NCI-H1436 treated with DMSO at 0.1 percent for 48 hours (cell line): ENCODE measurements at places on chromosomes 5 and 9.

DNA sequence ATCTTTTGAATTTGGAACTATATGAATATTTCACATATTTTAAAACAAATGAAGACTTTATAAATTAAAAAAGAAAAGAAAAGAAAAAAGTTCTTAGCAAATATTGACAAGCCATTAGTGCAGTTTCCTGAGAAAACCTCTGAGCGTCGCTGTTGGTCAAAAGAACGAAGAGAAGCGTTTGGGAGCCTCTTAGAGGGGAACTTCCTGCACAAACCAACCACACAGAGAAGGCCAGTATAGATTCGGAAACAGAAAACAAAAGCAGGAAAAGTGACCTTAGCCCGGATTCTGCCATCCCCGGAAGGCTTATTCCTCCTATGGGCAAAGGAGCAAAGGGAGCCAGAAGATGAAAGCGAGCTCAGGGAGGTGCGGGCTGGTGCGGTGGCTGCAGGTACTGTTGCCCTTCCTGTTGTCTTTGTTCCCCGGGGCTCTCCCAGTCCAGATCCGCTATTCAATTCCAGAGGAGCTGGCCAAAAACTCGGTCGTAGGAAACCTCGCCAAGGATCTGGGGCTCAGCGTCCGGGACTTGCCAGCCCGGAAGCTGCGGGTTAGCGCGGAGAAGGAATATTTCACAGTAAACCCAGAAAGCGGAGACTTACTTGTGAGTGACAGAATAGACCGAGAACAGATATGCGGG lies at the start of gene PCDHGB2:
PCDHGB2 (plus strand) TSS at position 205 of the 637 bp plus-strand sequence; CDS start at position 347, 142 bp downstream.
- DNase-seq = no peak

DNA sequence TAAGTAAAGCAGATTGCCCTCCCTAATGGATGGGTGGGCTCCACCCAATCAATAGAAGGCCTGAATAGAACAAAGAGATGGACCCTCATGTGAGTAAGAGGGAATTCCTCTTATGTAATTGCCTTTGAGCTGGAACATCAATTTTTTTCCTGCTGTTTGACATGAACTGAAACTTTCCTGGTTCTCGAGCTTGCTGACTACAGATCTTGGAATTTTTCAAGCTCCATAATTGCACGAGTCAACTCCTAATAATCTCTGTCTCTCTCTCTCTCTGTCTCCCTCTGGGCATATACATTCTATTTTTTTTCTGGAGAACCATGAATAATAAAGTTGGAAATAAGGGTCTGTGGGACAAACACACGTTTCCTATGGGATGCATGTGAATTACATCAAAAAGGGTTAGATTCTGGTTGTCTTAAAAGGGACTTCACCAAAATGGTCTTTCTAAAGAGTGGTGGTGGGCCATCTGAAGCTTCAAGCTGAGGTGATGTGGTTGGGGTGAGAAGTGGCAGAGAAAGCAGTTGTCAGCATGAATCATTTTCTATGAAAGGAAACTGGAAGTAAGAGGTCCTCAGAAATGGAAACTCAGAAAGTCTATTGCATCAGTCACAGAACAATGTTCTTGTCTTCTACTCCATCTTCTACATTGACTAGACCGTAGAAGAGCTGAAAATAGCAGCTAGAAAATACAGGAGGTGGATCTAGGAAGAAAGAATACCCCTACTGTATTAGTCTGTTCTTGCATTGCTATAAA lies 47.0 kb upstream of the HOMER1 start:
- no peak for DNase-seq

DNA sequence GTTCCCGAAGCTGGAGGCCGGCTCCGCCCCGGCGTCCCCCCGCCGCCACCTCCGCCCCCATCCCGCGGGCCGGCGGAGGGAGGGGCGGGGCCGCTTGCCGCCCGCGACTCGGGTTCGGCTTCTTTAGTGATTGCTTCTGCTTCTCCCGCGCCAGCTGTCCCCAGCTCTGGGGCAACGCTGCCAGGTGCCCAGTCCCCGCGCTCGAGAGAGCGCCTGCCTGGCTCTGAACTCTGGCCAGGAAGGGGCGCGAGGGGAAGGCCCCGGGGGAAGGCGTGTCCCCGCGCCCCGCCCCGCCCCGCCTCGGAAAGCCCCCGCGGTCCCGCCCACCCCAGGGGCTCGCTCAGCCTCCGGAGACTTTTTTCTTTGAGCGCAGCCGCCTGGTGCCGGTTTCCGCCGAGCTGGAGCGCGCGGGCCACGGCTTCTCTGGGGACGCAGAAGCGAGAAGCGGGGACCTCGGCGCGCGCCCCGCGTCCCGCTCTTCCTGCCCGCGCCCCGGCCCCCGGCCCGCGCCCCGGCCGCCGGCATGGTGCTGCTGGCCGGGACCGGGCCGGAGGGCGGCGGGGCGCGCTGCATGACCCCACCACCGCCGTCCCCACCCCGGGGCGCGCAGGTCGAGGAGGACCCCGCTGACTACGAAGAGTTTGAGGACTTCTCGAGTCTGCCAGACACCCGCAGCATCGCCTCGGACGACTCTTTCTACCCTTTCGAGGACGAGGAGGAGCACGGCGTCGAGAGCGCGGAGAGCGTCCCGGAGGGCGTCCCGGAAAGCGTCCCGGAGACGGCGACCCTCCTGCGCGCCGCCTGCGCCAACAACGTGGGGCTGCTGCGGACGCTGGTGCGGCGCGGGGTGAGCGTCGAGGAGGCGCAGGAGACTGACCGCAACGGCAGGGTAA lies at the start of gene ANKRD33B:
ANKRD33B (plus strand) TSS at position 126 of the 893 bp plus-strand sequence; CDS start at position 524, 398 bp downstream.
- DNase-seq = no peak

GRCh38 chr9:35903049-35903448 lies 3.0 kb upstream of the HRCT1 start:
- DNase-seq = peak; percentile 22

- DNase-seq = no peak
Observed at GRCh38 chr5:56321236-56321881, 88.2 kb upstream of the ANKRD55 start.

DNA sequence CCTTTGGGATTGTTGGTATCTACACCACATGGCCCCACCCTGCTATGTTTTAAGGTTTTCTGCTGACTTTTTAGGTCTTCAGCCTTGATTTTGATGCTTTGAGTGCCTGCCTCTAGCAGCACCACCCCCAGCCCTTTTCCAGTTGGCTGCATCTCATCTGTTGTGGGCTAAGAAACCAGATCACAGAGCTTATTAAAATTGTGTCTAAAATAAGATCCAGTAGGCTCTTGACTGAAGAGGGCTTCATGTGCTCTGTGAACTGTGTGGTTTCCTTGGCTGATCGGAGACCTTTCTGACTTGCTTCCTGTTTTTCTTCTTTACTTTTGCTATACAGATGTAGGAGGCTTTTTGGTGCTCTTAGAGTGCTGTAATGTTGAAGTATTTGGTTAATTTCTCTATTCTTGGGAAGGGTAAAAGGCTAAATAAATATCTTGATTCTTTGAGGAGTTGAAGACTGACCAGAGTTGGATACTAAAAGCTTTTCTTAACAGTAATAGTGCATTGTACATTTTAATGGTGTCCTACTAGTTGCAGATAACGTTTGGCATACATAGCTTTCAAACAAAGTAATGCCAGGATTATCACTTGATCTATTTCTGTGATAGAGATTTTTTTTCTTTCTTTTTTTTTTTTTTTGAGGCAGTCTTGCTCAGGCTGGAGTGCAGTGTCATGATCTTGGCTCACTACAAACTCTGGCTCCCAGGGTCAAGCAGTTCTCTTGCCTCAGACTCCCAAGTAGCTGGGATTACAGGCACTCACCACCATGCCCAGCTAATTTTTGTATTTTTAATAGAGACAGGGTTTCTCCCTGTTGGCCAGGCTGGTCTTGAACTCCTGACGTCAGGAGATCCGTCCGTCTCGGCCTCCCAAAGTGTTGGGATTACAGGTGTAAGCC lies 4.5 kb downstream of the UBE2D2 start:
- DNase-seq = no peak

GRCh38 chr9:9004810-9005209 lies 1205.2 kb upstream of the DMAC1 start:
- no peak for DNase-seq

- DNase-seq = no peak
Observed at GRCh38 chr9:86945728-86946200, 1.5 kb downstream of the GAS1 start.

DNA sequence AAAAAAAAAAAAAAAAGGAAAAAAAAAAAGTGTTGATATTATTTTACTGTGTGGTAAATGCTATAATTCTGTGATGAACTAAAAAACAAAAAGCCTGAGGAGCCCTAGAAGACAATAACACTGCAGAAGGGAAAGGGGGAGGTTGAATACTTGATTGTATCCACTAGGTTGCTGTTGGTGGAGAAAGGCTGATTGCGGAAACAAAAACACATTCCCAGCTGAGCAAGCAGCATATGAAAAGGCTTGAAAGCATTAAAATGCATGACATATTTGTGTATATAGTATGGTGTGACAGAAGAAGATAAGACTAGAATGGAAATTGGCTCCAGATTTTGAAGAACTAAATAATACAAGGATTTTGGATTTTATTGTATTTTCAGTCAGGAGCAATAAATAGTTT lies 8.9 kb downstream of the RABGAP1 start:
- no peak for DNase-seq

DNA sequence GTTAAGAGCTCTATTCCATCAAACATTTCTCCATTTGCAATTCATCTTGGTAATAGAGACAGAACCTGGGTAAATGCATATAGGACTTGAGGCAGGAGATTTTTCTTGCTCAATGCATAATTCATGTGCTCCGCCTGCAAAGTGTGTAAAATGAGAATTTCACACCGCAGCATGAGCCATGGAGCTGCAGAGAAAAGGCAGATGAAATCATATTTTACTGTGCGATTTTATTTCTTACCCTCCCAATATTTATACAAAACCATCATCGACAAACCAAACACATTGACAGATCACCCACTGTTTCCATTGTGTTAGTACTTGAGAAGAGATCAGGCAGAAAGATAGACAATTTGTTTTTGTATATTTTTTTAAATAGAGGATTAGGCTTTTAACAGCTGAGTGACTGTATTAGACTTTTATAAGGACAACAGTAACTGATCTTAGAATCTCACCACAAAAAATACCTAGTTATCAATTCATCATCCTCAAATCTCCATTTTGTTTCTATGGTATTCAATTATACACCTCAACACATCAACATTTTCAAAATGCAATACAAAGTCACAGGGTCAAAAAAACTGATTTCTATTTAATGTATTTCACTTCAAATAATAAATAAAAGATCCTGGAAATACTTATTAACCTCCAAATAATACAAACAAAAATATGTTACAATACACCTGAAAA lies 191.1 kb downstream of the AP3B1 start:
- no peak for DNase-seq

GRCh38 chr5:34919077-34919476 lies 3.6 kb downstream of the BRIX1 start:
- DNase-seq = no peak

GRCh38 chr9:135581636-135582426 lies 20.3 kb downstream of the PAEP start:
- DNase-seq = no peak

- DNase-seq = no peak
Observed at GRCh38 chr9:114291886-114292590, 30.9 kb upstream of the ORM1 start.

DNA sequence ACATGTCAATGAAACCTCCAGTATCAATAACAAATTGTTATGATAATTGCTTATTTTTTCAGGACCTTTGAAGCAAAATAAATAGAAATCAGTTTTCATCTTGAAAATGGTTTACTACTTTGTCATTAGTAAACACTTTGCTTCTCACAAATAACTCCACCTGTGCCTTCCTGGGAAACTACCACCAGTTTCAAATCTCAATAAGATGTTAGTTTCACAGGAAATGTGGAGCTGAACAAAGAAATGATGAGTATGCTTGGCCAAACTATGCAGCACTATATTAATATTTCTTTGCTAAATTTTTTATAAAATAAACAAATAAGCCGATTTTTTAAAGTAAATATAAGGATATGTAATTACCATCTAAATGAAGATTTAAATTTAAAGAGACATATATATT lies 221.5 kb upstream of the HAPLN1 start:
- DNase-seq = no peak

- no peak for DNase-seq
Observed at GRCh38 chr5:83715236-83716065, 5.2 kb downstream of the HAPLN1 start.

DNA sequence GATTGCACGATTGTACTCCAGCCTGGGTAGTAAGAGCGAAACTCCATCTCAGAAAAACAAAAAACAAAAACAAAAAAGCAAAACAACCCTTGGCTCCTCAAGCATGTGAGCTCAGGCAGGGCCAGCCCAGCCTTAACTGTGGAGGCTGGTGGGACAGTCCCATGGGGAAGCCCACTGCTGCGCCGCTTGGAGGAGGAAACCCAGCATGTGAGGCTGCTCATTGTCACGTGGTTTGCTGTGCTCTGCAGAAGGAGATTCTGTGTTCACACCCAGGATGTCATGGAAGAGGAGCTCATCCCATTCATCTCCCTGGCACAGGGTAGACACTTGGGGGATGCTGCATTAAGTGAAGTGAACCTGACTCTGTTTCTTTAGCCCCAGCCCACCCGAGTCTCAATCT lies 4.0 kb downstream of the ZBED3 start:
- DNase-seq = no peak

GRCh38 chr9:13491493-13492424 lies 212.3 kb upstream of the MPDZ start:
- DNase-seq = no peak

DNA sequence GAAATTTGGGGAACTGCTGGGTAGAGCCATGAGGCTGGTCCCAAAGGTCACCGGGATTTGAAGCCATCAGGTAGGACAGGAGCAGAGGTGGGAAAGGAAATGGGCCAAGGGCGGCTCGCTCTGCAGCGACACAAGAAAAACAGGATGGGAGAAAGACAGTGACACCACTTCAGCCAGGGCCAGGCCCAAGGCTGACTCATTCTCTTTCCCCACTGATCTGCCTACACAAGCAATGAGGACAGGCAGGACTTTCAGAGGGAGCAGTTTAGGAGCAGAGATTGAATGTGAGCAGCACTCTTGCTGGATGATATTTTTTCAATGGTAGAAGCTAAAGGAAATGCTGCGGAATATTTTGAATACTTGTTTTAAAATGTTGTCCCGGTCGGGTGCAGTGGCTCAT lies 3.5 kb downstream of the RUFY1 start:
- DNase-seq = no peak

GRCh38 chr5:150289551-150290390 lies at the start of gene CAMK2A:
TSS of gene CAMK2A (minus strand) at chr5:150289773. CDS start at chr5:150289625, 148 bp downstream.
- no peak for DNase-seq

- no peak for DNase-seq
Observed at GRCh38 chr5:1331861-1332405, 13.0 kb downstream of the CLPTM1L start.

DNA sequence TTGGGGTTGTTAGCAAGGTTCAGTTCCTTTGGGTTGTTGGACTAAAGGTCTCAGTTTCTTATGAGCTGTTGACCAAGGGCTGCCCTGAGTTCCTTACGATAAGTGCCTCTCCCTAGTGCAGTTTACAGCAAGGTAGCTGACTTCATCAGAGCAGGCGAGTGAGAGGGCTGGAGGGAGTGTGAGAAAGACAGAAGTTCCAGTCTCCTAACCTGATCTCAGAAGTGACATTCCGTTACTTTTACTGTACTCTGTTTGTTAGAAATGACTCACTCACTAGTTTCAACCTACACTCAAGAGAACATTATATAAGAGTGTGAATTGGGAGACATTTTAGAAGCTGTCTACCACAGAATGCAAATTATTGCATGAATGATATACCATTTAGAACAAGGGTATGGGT lies 21.2 kb upstream of the IL31RA start:
- no peak for DNase-seq

GRCh38 chr5:180095545-180095944 lies 24.0 kb upstream of the RNF130 start:
- DNase-seq = no peak

GRCh38 chr9:2413160-2413805 lies 208.3 kb upstream of the VLDLR start:
- no peak for DNase-seq

- DNase-seq = no peak
Observed at GRCh38 chr9:137245450-137246421, 4.6 kb downstream of the TUBB4B start.
